ENCODE measurements at places on chromosomes 4 and X.

GRCh38 chr4:3257103-3257555 is 8.2 kb downstream of the MSANTD1 start:
- no peak for DNase-seq

GRCh38 chr4:123120473-123120872 is 198.1 kb upstream of the NUDT6 start:
- DNase-seq: no peak

DNA sequence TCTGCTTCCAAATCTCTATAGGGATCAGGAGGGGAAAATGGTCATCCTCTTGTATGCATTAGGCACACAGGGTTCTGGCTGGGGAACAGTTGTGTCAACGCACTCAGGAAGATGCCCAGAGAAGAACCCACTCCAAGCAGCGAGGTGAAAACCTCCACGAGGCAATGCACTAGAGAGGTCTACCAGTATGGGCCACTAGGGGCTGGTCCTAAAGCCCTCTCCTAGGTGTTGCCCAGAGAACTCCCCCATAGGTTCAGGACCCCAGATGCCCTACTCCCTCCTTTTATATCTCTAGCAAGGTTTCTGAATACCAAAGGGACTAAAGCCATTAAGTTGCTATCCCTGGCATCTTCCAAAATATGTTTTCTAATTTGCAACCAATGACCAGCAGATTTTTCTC is 142.7 kb upstream of the NLGN4X start:
- DNase-seq: peak; percentile 2

GRCh38 chrX:2546496-2546895 is 45.7 kb upstream of the DHRSX start:
- DNase-seq: no peak

GRCh38 chrX:110759785-110760184 is 35.8 kb downstream of the CHRDL1 start:
- DNase-seq: no peak

DNA sequence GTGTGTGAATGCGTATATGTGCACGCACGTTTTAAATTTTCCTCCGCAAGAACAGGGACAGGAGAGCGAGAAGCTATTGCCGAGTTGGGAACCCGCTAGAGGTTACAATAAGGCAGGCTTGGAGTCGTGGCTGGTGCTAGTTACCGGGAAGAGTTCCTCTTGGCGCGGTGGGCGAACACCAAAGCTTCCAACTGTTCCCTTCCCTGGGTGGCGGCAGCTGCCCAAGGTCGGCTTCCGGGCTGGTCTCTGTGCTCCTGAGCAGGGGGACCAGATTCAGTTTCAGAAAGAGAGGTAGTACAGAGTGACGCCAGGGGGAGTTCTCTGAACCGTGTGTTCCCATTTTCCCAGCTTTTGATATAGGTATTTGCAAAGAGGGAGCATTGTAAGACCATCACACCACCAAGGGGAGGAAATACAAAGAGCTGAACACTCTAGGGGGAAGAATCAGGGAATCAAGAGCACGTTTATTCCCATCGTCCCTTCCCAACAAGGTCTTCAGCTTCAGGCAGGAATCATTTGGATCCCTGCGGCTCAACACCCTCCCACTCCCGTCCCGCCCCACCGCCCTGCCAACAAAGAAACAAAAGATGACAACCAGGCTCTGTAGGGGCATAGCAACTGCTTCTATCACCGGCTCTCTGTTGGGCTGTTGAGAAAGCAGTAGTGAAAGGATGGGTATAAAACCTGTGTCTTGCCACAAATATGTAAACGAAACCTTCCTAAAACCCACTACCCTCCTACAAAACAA is 113.6 kb upstream of the TEX13C start:
- no peak for DNase-seq

- no peak for DNase-seq
Measured at GRCh38 chr4:86661006-86661405, 66.9 kb downstream of the PTPN13 start.

DNA sequence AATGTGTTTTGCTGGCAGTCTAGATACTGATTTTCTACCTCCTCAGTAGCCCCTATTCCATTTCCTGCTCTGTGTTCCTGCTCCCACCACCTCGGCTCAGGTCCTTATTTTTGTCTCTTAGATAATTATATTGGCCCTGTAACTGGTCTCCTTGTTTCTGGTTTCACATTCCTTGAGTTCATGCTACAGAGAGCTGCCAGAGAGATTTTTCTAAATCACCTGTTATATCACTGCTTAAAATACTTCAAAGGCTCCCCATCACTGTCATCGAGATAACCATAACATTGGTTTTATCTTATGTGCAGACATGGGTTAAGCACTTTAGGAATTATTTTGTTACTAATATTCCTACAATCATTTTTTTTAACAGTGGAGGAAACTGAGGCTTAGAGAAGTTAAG is 9.6 kb downstream of the SYNPO2 start:
- DNase-seq: no peak

- peak; percentile 15 for DNase-seq
Measured at GRCh38 chrX:30521440-30522182, 56.0 kb downstream of the TASL start.

- no peak for DNase-seq
Measured at GRCh38 chr4:3406021-3406420, 35.7 kb upstream of the HGFAC start.

DNA sequence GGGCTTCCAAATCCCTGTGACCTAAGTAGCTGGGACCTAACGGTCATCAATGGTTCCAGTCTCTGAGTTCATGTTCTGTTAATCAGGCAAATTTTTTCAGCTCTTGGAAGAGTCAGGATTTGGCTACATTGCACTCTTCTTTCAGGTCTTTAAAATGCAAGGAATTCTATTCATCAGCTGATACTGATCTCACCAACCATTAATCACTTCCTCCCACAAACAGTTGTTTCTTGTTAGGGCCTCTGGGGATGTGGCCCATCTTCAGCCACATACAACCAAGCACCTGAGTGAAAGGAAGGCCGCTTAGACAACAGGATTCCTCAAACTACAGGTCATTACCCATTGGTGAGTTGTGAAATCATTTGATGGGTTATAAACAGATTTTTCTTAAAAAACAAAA is 71.7 kb downstream of the FANCB start:
- no peak for DNase-seq

DNA sequence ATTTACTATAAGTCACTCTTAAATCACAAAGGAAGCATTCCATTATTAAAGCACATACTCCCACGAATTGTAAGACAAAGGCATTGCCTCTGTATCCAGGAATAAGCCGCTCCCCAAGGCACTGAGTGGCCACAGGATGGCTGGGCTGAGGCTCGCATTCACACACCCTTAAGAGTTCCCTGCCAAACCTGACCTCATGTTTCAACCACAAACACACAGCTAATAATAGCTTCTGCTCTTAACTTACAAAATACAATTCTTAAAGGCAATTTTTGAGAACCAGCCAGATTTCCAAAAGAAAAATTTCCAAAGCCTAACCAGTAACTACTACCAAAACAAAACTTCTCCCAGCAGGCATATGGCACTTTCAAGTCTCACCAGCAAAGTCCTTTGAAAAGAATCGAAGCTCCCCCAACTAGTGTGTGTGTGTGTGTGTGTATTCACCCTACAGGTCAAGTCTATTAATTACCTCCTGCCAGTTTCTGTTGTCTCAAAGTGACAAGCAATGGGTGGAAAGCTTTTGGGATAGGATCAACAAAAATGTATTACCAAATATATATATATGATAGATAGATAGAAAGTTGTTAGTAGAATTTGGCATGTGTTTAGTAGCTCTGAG is 36.0 kb downstream of the ARHGAP6 start:
- DNase-seq: no peak

- DNase-seq: no peak
Measured at GRCh38 chr4:145805490-145805889, 125.5 kb downstream of the C4orf51 start.

- no peak for DNase-seq
Measured at GRCh38 chr4:108149588-108150380, 18.9 kb downstream of the LEF1 start.

DNA sequence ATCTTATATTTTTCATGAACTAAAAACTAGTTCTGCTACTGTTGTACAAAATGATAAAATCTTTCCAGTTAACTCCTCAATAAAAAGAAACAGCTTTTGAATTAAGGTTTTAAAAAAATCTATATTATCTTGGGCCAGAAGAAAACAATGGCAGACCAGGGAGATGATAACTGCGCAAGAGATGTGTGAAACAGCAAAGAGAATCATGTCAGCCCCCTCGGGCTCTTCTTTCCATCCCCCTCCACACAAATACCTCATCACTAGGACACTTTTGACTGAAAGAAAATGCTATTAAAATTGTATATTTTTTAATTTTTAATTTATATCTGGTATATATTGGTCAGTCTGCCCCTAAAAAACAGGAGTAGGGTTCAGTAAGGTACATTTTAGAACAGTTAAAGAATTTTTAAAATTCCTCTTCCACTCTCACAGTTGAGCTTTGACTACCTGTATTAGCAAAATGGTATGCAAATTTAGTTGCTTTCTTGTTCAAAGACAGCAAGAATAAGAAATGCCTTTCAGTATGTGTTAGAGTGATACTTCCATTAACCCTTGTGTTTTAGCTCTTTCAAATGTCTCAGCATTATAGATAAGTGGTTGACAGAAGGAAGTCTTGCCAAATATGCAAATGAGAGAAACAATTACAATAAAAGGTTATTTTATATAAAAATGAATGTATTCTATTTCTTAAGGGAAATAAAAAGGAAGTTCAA is 36.4 kb upstream of the LCORL start:
- DNase-seq: no peak

- DNase-seq: no peak
Measured at GRCh38 chr4:107044170-107044569, 8.1 kb upstream of the DKK2 start.

GRCh38 chr4:155569960-155570515 is 96.6 kb upstream of the GUCY1A1 start:
- DNase-seq: no peak

DNA sequence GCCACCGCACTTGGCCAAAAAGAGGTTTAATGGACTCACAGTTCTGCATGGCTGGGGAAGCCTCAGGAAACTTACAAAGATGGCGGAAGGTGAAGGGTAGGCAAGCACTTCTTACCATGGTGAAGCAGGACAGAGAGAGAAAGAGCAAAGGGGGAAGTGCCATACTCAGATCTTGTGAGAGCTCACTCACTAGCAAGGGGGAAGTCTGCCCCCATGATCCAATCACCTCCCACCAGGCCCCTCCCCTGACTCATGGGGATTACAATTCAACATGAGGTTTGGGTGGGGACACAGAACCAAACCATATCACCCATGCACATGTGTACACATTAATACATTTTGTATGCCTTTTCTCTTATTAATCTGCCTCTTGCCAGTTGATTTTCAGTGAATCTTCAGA is 77.2 kb upstream of the HSD17B10 start:
- DNase-seq: no peak

DNA sequence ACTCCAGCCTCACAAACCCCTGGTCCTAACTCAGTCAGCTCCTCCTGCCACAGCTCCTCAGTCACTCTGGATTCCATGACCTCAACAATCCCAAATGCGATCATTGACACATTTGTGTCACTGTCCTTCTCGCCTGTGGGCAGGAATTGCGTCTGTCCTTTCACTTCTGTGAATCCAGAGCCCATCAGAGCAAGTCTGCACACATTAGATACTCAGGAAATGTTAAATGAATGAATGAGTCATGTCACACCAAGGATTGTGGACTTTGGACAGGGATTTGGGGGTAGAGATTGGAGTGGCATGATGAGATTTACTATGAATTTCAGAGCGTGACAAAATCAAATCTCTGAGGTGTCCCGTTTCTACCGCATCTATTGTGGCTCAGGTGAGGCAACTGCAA is 11.8 kb upstream of the CLDN24 start:
- no peak for DNase-seq

- peak; percentile 70 for DNase-seq
Measured at GRCh38 chr4:64584981-64585557, 175.8 kb upstream of the TECRL start.

- peak; percentile 69 for DNase-seq
Measured at GRCh38 chrX:9340598-9341290, 124.1 kb upstream of the TBL1X start.

- DNase-seq: no peak
Measured at GRCh38 chr4:8061573-8061972, 97.0 kb downstream of the ABLIM2 start.

DNA sequence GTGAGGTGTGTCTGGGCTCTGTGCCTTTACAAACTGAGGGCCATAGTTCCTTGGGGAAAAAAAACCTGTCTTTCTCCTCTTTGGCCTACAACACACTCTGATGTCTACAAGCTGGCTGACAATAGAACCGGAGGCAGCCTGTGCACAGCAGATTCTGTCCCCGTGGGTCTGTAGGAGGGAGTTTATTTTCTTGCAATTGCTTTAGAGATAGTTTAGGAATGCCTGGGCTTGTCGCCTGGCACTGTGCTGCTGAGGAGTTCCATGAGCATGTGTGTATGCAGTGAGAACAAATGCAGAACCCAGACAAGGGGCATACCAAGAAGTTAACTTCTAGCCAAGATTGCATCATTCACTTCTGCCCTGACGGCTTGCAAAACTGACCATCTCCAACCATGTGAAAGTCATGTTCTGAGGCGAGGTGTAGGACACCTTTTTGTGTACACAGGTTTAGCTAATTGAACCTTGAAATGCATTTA is 54.1 kb downstream of the CCNI start:
- DNase-seq: no peak

- DNase-seq: no peak
Measured at GRCh38 chrX:148161701-148162100, 180.6 kb downstream of the FMR1NB start.

DNA sequence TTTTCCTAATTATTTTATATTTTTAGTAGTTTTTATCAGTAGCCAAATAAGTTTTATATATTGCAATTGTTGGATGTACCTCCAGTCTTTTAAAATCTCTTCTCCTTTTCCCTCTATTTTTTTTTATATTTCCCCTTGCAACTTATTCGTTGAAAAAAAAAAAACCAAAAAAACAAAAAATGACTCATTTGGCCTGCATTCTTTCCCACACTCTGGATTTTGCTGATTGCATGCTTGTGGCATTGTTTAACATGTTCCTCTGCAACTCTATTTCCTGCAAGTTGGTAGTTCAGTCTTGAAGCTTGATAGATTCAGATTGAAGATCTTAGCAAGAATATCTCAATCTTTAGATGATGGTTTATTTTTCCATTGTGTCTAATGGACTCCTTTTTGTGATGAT is 260.6 kb upstream of the BOD1L1 start:
- DNase-seq: no peak

DNA sequence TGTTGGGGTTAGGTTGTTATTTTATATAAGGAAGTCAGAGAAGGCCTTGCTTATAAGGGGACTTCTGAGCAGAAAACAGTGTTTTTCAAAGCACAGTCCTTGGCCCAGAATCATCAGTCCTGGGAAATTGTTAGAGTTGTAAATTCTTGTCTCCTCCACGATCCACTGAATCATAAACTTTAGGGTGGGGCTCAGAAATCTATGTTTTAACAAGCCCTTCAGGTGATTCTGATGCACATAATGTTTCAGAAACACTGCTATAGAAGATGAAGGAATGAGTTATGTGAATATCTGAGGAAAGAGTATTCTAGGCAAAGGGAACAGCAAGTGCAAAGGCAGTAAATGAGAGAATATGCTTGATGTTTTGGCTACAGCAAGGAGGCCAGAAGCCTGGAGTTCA is 121.8 kb downstream of the COL4A6 start:
- no peak for DNase-seq
